GM12878 (cell line): ENCODE measurements at places on chromosomes 7 and 10.

- peak; percentile 81 for DNase-seq
Observed at GRCh38 chr7:50281680-50282445, 22.7 kb upstream of the IKZF1 start.

DNA sequence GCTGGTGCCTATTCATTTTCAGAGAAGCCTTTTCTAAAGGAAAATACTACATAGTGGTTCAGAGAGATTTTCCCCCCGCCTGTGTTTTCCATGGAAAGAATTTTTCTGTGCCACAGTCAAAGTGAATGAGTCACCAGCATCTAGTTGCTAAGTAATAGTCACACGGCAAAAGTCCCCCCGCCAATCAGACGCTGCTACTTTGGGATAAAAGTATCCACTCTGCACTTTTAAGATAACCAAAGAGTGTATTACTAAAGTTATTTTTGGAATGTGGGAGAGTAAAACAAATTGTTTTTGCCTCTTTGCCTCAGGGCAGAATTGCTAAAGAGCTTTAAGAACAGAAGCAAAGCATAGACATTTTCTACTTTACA, 23.5 kb downstream of the ABLIM1 start:
- DNase-seq = no peak

GRCh38 chr7:138584696-138585095, 116.5 kb downstream of the SVOPL start:
- DNase-seq = no peak

DNA sequence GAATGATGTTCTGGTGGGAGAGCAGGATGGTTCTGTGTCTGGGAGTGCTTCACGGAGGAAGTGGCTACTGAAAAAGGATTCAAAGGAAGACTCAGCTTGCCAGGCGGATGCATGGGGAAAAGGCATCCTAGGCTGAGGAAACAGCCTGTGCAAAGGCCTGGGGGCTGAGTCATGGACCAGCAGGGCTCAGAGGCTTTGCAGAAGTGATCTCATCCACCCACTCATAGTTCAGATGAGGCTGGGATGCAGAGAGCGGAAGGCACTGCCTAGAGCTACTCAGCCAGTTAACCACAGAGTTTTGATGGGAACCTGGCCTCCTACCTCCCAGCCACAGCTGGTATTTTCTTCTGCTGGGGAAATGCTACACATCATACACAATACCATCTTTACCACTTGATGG, 15.8 kb upstream of the ADAMTS14 start:
- peak; percentile 56 for DNase-seq

DNA sequence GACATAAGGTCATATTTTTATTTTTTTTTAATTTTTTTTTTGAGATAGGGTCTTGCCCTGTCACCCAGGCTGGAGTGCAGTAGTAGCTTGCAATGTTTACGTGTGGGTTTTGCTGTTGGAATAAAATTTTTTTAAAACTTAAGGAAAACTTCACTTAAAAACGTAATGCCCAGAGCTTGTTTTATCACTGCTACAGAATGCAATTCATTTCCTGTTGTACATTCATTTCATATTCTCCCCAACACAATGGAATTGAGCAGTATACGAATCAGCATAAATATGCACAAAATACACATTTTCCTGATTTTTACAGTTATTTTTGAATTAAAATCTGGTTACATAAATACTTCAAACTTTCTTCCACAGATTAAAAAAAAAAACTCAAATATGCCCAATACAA, 40.3 kb downstream of the RSU1 start:
- no peak for DNase-seq

GRCh38 chr7:100590077-100590737, 4.1 kb downstream of the FBXO24 start:
- no peak for DNase-seq

- no peak for DNase-seq
Observed at GRCh38 chr7:151060416-151061212, 1.2 kb downstream of the SLC4A2 start.

DNA sequence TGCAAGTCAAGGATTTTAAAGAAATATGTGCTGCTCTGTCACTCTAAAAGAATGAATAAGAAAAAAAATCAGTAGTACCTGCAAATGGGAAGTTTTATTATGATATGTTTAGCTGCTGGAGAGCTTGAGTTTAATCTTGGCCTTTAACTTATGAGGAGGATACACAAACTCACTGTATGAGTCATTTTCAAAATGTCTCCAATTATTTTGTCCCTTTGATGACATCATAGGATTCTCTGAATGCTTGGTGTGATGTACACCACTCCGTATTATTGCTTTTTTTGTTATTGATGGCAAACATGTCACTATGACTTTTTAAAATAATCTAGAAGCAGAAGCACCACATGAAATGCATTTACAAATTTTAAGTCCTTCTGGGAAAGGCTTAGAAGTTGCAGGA, 125.8 kb downstream of the RALA start:
- no peak for DNase-seq

- no peak for DNase-seq
Observed at GRCh38 chr10:113895018-113895417, 40.6 kb downstream of the NHLRC2 start.

- no peak for DNase-seq
Observed at GRCh38 chr10:7932301-7933036, 114.2 kb downstream of the TAF3 start.

GRCh38 chr7:22587322-22587721, 87.3 kb upstream of the STEAP1B start:
- no peak for DNase-seq

GRCh38 chr7:41817386-41817785, 114.5 kb upstream of the INHBA start:
- no peak for DNase-seq

DNA sequence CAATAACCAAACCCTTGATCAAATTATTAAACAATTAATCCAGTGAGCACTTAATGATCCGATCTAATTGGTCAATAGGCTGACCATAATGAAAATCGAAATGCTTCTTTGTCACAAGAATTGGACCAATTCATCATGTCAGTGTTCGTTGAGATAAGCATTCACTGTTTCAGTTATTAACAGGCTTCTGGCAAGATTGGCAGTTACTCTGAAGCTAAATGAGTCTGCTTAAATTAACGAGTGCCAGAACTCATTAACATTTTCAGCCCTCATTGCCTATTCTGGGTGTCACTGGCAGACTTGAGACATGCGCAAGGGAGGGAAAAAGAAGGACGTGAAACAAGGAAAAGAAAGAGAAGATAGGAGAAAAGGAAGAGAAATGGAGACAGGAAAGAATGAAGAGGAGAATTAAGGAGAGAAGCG, 30.7 kb upstream of the SLC26A3 start:
- DNase-seq = no peak

DNA sequence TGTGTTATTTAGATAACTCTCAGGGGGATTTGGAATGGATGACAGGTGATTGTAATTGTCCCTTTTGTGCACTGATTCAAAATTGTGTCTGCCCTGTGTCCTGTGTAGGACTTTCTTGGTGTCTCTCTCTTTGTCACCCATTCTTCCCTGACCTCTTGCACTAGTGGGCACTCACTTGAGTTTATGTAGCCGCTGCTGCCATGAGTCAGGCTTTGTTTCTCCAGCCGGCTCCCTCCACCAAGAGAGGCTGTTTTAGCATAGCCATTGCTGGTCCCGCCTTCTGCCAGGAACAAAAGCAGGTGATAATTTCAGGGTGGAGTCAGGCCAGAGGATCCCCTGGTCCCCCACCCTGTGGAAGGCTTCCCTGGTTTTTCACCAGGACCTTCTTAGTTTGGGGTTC, 8.4 kb downstream of the COL17A1 start:
- DNase-seq = no peak

GRCh38 chr10:77173615-77174461, 463.8 kb downstream of the KCNMA1 start:
- DNase-seq = peak; percentile 28

DNA sequence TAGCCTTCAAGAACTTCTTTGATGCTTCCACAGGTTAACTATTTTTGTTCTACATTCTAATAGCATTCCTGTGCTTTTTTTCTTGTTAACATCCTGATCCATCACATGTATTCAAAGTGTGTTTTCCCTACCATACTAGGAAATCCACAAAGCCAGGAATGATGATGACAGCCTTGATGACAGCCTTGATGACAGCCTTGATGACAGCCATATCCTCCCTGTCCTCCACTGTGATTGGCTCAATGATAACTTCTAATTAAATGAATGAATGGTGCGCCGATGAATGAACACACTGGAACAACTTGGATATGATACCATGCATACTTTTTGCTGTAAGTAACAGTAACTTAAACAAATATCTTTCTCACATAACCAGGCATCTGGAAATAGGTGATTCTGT, 8.3 kb upstream of the TACR2 start:
- no peak for DNase-seq

DNA sequence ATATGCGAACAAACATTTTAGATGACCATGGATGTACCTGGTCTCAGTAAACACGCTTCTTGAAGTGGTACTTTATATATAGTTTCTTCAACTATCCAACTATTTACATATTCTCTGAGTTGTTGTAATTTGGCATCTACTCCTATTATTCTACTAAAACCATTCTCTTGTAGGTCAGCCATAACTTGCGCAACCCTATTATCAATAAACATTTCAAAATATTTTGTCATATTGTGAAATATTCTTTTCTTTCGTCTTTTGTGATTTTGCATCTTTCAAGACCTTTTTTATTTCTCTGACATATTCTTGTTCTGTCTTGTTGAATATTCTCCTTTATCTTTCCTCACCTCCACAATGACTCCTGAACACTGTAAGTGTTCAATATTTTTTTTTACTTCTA, 753.3 kb downstream of the NXPH1 start:
- DNase-seq = no peak

GRCh38 chr7:24981171-24981951, 1.4 kb upstream of the OSBPL3 start:
- DNase-seq = no peak

DNA sequence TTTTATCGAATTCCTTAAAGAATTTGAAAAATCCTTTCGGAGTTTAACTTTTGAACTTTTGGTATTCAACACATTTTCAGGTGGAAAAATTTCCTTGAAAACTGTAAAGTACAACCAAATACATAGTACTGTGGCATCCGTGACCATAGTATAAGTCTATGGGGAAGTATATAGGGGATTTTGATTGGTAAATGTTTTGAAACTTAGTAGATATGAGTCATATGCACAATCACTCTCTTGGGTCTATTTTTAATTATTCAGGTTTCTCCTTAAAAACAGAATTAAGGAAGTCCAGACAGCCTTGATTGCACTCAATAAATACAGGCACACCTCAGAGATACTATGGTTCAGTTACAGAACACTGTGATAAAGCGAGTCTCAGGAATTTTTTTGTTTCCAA, 64.2 kb downstream of the AVL9 start:
- no peak for DNase-seq

- no peak for DNase-seq
Observed at GRCh38 chr10:116612107-116612769, 8.5 kb upstream of the PNLIPRP2 start.

DNA sequence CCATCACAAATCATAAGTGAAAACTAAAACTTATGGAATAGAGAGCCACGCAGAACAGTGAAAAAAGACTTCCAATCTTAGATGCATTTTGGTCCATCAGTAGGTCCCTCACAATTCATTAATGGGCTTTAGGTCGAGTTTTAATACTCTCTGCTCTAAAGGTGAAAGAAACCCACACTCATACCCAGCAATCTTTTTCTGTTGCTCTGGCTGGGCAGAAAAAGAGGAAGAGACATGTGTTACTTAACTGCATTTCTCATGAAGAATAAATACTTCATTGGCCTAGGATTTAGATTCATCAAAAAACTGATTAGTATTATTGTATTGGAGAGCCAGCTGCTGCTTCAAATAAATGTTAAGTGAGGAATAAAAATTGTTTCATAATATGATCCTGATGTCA, 645.7 kb downstream of the PHTF2 start:
- DNase-seq = no peak

GRCh38 chr7:15620491-15621185, 58.8 kb upstream of the AGMO start:
- DNase-seq = no peak

DNA sequence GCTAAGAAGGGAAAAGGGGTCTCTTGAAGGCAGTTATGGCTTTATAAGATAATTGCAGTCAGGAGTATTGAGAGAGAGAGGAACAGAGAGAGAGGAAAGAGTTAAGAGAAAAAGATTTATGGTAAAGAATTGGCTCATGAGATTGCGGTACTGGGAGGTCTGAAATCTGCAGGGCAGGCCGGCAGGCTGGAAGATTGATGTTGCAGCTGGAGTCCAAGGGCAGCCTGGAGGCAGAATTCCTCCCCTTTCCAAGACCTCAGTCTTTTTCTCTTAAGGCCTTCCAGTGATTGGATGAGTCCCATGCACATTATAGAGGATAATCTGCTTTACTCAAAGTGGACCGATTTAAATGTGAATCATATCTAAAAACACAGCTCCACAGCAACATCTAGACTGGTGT, 68.4 kb downstream of the HACD1 start:
- no peak for DNase-seq
